Ovary (tissue), 10 donors: ENCODE measurements at places on chromosomes 4 and X.

DNA sequence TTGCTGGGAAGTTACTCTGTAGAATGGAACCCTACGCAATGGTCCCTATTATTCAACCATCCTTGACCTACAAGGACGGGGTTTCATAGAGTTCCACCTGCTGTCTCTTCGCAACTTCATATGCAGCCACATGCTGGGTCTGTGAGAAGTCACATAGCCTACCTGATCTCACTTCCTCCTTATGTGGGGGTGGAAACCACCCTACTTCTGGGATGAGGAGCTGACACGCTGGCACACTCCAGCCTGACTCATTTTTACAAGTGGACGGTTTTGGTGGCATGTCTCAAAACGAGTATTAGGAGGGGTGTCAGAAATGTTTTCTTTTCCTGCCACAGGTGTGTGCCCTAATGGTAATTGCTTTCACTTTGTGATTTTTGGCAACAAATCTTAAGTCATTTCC lies 36.8 kb upstream of the ARSD start:
- no peak for DNase-seq

DNA sequence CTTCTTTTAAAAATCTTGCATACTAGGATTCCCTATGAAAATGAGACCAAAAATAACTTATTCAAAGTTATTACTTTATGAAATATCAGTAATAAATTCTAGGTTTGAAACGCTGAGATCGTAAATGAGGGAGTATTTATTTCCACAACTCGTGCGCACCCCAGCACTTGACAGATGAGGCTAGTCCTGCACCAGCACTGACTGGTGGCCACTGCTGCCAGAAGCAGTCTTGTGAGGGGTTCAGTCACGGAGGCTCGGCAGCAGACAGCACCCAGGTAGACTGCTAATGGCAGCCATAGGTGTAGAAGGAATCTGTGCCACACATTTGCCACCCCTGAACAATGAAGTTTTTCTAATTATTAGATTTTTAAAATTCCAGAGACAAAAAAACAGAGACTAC lies 248.7 kb downstream of the CAMK2D start:
- no peak for DNase-seq

DNA sequence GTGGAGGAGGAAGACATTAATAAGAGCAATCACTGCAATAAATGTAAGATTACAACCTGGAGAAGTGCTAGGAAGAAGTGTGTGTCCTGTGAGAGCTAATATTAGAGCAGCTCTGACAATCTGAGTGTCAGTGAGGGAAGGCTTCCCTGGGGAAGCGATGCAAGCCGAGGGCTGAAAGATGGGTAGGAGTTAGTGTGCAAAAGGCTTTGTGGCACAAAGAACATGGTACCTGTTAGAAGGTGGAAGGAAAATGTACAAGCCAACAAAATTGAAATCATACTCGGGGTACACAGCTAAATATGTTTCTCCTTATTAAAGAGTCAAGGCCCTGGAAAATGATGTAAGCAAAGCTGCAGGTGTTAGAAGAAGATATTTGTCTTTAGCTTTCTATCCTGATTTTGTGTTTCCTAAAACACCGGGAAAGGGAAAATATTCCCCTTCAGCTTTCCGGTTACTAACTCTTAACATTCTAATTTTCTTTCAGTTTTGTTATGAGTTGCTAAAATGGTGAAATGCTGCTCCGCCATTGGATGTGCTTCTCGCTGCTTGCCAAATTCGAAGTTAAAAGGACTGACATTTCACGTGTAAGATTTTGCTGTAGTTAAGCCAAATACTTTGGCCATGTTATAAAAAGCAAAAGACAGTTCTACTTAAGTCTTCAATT lies 808 bp downstream of the THAP6 start:
- DNase-seq, result no peak

GRCh38 chrX:132481449-132481848 lies 7.4 kb downstream of the MBNL3 start:
- DNase-seq, result no peak

- no peak for DNase-seq
Measured at GRCh38 chr4:176849076-176849475, 56.4 kb upstream of the VEGFC start.

GRCh38 chrX:66045894-66046293 lies 6.0 kb upstream of the VSIG4 start:
- no peak for DNase-seq

GRCh38 chr4:11182586-11183355 lies 245.9 kb downstream of the HS3ST1 start:
- DNase-seq, result no peak

DNA sequence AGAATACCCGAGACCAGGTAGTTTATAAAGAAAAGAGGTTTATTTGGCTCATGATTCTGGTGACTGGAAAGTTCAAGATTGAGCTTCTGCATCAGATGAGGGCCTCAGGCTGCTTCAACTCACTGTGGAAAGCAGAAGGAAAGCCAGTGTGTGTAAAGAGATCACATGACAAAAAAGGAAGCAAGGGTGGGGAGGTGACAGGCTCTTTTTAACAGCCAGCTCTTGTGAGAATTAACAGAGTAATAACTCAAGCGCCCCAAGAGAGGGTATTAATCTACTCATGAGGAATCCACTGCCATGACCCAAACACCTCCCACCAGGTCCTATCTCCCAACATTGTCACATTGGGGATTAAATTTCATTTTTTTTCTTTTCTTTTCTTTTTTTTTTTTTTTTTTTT lies 6.3 kb upstream of the YIPF6 start:
- DNase-seq, result no peak

GRCh38 chr4:164753873-164754488 lies at the start of gene SMIM31:
TSS of gene SMIM31 (plus strand) at chr4:164754131. CDS start at chr4:164770444, 16,313 bp downstream.
- no peak for DNase-seq

DNA sequence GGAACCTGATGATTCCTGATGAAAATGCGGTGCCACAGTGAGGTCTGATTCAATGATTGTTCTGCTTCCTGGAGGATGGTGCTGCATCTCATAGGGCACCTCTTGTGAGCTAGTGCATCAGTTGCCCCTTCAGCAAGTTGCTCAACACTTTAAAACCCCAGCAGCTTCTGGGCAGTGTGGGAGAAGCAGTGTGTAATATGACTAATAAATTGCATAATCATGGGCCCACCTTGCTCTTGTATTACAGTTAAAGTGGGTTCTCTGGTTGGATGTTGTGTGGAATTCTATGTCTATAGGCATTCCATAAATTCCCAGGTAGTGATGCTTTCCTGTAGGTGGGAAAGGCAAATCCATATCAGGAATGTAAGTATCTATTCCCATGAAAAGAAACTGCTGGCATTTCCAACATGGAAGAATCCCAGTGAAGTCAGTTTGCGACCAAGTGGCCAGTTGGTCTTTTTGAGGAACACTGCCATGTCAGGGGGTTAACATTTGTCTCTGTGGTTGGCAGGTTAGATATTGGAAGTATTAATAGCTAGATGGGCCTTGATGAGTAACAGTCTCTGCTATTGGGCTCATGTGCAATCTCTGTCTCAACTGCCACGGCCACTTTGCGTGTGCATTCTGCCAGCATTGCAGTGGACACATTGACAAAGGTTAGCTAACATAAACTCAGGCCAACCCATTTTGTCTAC lies 121.1 kb upstream of the OTUD4 start:
- no peak for DNase-seq

DNA sequence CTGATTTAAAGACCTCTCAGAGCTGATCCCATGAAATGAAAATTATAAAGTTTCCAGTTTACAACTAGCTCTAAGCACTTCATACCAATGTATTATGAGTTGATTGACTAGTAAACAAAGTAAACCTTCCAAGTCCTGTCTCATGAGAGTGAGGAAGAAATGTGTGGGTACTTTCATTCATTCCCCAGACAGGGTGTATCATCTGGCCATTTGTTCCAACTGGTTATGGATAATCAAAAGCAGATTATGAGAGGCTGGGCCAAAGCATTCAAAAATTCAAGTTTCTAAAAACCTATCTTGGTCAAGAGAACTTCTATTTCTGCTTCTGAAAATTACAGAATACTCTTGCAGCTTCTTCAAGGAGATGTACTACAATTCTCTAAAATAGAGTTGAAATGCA lies 193.3 kb upstream of the RASGEF1B start:
- no peak for DNase-seq

- DNase-seq, result no peak
Measured at GRCh38 chr4:126790633-126791032, 842.1 kb upstream of the INTU start.

GRCh38 chr4:99826016-99826415 lies 9.4 kb downstream of the DAPP1 start:
- DNase-seq, result no peak

- no peak for DNase-seq
Measured at GRCh38 chr4:85929961-85930665, 429.7 kb downstream of the MAPK10 start.

DNA sequence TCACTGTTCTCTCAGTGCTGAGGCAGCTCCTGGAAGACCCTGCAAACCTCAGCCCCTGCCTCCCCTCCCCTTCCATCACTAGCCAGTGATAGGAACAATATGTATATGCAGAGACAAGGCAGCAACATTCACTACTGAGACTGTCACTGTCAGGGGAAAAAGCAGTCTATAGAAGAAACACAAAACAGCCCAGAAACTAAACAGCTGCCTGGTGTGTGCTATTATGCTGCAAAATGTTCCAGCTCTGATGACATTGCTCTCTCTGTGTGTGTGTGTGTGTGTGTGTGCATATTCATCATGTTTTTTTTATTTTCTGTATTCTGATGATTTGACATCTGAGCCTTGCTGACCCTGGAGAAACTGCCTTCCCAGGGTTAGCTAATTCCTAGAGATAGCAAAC lies 147.2 kb downstream of the SPATA18 start:
- no peak for DNase-seq
